ENCODE measurements at places on chromosomes 5 and 9.

DNA sequence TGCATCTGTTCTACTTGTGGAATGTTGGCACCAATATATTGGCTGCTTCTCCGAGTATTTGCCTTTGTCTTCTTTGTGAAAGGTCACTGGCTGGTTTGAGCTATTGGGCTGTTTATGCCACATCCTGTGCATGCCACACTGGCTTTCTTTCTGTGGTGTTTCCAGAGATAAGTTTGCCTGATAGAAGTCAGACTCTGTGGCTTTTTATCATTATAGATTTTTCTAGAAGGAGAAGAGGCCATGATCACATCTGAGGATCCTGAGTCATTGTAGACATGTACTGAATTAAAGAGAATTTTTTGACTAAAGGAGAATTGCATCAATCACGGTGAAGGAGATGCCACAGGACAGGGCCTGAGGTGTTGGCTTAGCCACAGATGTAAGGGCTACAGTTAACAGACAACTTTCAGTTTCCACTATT lies 26.5 kb upstream of the CDKN2B start:
- DNase-seq, result no peak

GRCh38 chr9:126551812-126552211 lies 61.9 kb upstream of the LMX1B start:
- DNase-seq, result no peak

- DNase-seq, result no peak
These were observed 1.4 kb downstream of the LHX3 start for GRCh38 chr9:136203408-136204144.

DNA sequence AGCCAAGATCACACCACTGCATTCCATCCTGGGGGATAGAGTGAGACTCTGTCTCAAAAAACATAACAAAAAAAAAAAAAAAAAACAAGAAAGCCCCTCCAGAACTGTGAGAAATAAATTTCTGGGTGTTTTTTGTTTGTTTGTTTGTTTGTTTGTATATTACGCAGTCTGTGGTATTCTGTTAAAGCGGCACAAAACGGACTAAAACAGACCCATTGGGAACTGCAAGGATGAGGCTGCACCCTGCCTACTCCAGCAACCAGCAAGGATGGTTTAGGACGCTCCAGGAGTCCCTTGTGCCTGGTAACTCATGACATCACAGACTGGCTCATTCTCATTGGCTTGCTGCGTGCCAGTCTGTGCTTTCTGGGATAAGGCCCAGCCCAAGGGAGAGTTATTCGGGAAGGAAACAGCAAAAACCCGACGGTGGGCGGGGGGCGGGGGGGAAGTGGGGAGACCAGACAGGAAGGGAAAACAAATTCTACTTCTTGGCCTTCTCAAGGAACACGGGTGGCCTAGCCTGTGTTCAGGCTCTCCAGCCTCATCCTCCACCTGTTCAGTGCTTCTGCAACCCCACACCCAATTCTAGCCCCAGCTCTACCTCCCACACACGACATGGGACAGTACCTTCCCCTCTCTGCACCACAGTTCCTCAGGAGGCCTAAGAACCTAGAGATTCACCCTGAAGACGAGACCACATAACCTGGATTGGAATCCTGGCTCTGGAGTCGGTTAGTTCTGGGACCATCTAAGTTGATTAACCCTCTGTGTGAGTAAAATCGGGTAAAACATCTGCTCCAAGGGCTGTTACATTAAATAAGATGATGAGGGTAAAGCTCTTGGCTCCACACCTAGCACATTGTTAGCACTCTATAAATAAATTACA lies 2.8 kb downstream of the CD74 start:
- DNase-seq, result no peak

DNA sequence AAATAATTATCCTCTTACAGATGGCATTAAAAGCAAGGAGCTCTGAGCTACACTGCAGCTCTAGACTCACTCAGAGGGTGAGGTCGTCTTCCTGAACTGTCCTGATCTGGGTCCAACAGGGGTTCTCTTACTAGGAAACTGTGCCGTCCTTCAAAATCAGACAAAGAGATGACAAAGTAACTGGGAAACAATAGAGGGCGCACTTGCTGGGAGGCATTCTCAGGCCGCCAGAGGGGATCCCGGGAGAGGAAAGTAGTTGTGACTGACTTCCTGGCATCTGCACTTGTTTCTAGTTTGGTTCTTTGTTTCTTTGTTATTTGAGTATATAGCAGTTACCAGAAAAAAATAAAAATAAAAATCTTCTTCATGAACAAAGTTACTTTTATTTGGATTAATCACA lies 142.9 kb upstream of the MSX2 start:
- DNase-seq, result no peak

DNA sequence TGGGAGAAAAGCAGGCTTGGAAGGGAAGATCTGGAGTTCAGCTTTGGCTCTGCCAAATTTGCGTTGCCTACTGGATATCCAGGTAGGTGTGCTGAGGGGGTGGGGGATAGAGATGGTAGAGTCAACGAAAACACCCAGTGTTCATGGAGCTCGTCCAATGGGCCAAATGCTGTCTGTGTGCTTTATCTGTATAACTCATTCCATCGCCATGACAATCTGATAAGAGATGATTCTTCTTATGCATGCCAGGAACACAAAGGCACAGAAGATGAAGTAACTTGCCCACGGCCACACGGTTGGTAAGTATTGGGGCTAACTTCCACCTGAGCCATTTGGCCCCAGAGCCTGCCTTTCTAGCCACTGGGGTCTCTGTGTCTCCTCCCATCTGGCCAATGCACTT lies 53.2 kb downstream of the BOD1 start:
- no peak for DNase-seq

- no peak for DNase-seq
These were observed 38.5 kb downstream of the FAXDC2 start for GRCh38 chr5:154811653-154812465.

- no peak for DNase-seq
These were observed 26.1 kb upstream of the IFNK start for GRCh38 chr9:27497883-27498417.

DNA sequence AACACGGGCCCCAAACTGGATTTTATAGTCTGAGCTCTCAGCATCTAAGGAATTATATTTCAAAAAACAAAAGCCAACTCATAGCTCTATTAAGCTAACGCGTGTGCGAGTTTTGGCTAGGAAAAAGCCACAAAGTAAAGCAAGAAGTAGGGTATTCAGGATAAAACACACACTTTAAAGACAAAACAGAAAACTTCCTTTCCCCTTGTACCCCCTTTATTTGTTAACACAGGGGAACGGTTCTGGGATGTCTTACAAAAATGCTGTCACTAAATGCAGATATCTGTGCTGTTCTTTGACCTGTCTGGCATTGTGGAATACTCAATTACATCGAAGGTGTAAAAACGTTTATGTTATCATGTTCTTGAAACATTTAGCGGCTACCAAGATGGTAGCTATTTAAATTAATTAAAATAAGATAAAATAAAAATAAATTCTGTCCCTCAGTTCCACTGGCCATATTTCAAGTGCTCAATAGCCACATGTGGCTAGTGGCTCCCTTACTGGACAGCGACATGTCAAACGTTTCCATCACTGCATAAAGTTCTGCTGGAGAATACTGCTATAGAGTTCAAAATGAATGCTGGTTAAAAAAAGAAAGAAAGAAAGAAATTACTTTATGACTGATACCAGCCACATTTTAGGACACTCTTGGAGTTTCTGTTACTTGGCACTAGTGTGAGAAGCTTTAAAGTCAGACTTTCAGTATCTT lies 7.2 kb upstream of the MEF2C start:
- DNase-seq, result peak; percentile 17

DNA sequence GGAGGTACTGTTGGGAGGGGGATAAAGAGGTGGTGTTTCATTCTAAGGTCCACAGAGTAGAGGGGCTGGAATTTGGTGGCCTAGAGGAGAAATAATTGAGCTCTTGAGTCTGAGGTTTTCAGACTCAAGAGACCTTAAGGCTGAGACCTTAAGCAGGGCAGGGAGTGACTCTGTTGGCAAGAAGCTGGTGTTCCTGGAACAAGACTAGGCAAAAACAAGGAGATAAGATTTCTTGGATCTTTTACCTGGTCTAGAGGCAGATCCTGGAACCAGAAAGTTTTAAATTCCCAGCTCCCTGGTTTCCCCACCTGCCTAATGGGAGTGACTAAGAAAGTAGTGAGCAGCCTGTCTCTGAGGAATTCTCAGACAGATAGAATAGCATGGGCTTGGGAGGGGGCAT lies 4.1 kb upstream of the CCL21 start:
- no peak for DNase-seq

DNA sequence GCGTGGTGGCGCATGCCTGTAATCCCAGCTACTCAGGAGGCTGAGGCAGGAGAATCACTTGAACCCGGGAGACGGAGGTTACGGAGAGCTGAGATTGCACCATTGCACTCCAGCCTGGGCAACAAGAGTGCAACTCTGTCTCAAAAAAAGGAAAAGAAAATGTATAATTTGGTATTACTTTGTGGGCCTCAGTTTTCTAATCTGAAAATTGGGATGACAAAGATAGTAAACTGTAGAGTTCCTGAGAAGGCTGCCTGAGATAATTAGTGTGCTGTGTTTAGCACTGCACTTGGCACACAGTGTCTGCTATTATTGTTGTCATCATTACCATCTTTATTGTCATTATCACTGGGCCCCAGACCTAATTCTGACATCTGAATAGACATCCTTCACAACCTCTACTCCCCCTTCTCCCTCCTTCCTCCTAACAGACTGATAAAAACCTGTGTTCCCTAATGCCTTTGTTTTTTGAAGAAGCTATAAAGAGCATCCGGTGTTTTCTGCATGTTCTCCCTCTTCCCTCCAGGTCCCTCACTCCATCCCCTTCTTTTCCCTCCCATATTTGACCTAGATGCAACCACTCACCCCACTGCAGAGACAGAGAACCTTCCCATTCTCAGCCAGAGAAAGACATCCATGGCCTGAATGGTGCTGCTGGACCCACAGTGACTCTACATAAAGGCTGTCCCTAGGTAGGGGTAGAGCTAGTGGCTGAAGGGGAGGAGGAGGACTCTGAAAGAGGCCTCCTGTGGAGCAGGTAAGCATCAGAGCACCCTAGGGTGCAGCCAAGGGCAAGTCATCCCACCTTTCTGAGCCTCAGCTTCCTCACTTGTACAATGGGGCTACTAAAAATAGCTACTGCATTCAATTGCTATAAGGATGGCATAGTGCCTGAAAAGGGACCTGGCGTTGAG lies 15.7 kb upstream of the CYSTM1 start:
- DNase-seq, result no peak

DNA sequence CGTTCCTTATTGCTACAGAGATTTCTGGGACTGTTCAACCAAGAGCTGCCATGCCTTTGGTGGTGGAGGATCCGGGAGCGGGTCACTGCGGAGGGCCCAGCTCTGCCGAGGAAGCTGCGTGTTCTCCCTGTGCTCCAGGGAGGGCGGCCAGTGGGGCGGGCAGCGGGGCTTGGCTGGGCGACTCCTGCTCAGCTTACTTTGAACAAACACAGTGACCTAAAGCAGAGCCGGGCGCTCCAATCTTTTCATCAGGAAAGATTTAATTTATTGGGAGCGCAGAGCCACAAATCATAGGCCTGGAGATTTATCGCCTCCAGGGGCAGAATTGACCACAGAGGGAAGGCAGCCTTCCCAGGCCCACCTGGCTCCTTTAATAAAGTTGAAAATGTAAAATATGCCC lies 27.7 kb downstream of the LHX3 start:
- DNase-seq, result no peak
